ENCODE measurements at places on chromosomes 16 and 17.

- no peak for DNase-seq
Observed at GRCh38 chr16:89436366-89436765, 54.0 kb downstream of the ANKRD11 start.

- DNase-seq = no peak
Observed at GRCh38 chr17:80003969-80004368, 31.7 kb downstream of the TBC1D16 start.

- no peak for DNase-seq
Observed at GRCh38 chr17:81563861-81564586, 11.9 kb upstream of the FAAP100 start.

DNA sequence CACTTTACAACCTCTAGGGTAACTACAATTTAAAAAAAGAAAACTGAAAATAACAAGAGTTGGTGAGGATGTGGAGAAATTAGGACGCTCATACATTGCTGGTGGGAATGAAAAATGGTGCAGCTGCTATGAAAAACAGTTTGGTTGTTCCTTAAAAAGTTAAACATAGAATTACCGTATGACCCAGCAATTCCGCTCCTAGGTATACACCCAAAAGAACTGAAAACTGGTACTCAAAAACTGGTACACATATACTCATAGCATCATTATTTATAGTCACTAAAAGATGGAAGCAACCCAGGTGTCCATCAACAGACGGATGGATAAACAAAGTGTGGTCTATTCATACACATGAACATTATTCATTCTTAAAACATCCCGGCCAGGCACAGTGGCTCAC is 42.9 kb upstream of the DNAH17 start:
- DNase-seq = no peak

DNA sequence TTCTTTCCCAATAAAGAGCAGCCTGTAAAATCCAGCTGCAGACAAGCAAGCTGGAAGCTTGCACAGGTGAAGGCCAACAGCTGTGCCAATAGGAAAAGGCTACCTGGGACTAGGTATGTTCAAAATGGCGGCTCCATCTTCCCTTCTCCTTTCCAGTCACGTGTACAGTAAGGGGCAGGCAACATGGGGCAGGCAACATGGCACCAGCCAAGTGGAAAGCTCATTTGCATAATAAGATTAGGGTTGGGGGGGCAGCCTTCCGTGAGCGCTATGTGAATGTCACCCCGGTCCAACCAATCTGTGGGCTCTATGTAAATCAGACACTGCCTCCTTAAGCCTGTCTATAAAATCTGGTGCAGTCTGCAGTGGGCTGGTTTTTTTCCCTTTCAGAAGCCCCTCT is 31.3 kb downstream of the TVP23A start:
- no peak for DNase-seq

GRCh38 chr17:412211-413015 is 59.8 kb upstream of the RPH3AL start:
- DNase-seq = peak; percentile 62

DNA sequence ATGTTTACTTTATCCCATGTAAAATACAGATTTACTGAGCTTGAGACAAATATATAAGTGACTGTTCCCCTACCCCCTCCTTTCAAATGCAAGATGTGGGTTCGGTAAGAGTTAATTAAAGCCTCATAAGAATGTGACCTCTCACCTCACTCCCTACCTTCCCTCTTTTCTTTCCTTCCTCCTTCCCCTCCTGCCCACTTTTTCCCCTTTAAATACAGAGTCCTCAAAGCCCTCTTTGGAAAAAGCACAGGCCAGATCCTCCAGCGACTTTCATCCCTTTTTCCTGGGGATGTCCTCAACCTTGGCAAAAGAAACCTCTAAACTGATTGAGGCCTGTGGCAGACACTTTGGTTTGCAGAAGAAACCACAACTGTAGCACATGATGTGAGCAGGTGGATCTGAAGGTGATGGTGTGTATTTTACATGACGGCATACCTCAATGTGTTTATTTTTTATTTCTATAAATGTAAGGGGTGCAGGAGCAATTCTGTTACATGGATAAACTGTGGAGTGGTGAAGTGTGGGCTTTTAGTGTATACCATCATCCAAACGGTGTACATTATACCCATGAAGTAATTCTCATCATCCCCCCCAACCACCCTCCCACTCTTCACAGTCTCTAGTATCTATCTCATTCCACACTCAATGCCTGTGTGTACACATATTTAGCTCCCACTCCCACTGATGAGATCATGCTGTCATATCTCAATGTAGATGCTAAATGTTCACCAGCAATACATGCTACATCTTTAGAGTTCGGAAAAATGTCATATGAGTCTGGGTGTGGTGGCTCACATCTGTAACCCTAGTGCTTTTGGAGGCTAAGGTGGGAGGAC is 77.7 kb downstream of the XYLT1 start:
- no peak for DNase-seq

DNA sequence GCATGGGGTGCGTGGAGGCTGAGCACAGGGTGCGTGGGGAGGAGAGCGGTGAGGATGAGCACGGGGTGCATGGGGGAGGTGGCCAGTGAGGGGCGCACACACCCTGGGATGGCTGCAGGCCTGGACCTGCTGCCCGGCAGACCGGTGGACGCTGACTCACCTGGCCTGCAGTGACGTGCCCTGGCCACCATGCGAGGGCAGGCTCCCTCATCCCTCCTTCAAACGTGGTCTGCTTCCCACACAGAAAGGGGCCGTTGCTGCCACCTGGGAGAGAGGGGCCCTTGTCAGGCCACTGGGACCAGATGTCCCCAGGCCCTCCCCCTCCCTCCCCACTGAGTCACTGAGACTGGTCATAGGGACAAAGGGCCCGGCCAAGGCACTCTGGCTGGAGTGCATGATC is 20.1 kb upstream of the APRT start:
- DNase-seq = no peak

DNA sequence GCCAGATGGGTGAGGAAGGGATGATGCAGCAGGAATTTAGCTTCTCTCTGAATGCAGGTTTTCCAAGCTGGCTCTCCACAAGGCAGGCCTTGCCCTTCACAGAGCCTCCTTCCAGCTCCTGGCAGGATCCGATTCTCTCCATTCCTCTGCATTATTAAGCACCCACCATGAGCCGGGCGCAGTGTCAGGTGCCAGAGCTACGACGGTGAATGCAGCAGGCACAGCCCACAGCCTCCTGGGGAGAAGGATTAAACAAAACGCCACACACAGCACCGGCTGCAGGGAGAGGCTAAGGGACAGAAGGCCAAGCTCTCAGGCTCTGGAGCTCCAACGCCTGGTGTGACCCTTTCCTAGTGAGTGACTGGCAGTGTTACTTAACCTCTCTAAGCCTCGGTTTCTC is 7.1 kb upstream of the MT2A start:
- no peak for DNase-seq

DNA sequence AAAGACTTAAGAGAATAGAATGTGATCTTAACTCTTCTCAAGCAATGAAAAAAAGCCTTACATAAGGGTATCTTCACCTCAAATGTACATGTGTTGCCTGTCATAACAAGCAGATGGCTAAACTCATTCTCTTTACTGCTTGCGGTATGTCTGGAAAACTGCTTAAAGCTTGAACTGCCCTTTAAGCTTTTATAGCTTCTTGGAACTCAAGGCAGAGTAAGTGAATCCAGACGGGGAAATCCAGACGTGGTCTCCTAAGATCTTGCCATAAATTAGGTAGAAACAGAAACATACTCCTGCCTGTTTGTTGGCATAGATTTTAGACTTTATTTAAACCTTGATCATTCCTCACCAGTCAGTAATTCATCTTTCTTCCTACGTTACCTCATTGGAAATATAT is 19.6 kb downstream of the CLUAP1 start:
- no peak for DNase-seq

DNA sequence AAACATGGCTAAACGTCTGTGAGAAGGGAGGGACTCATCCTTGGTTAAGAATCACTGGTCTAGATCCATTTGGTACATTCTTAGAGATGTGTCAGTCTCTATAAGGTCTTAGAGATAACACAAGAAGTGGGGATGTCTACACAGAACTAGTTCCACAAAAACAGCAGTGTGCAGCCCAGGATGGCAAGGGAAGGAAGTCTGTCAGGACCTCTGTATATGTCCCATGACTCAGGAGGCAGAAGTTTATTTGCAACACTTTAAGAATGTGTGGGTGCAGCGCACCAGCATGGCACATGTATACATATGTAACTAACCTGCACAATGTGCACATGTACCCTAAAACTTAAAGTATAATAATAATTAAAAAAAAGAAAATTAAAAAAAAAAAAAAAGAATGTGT is 548.5 kb upstream of the SOX9 start:
- no peak for DNase-seq

DNA sequence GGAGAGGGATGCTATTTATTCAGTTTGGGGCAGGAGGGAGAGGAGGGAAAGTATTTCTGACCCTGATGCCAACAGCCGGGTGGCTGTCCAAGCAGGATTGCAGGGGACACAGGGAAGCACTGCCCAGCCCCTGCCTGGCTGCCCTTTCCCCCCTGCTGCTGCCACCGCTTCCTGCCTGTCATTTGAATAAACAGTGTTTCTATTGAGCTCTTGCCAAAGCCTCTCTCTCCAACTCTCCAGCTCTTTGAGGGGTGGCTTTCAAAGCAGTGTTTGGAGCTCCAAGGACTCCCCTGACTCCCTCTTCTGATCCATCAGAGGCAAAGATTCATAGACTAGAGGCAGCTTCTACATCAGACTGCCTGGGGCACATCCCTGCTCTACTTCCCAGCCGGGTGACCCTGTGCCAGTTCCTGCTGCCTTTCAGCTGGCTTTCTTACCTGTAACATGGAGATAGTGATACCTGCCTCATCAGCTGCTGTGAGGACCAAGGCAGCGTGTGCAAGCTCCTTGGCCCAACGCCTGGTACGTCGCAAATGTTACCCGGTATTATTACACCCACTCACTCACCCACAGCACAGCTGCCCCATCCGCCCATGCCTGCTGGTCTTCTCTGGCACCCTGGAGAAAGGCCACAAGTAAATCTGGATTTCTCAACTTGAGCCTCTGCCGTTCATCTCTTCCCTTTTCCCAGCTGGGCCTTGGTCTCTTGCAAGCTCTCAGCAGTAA is 9.5 kb downstream of the PROCA1 start:
- DNase-seq = no peak

DNA sequence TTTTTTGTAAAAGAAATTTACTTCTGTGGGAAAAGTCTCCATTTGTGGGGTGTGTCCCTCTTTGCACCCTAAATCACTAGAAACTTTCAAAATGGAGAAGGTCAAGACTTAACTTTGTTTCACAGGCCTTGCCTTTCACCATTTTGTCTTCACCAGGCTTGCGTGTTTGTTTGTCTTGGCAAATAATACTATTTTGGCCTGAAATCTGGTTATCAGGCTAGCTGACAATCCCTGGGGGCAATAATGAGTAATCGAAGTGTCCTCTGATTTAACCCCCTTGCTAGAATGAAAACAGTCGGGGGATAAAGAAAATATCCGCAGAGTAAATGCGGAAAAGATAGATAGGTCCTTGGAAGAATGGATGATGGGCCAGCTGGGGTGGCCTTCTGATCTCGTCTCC is 34.5 kb downstream of the SLC39A11 start:
- no peak for DNase-seq

DNA sequence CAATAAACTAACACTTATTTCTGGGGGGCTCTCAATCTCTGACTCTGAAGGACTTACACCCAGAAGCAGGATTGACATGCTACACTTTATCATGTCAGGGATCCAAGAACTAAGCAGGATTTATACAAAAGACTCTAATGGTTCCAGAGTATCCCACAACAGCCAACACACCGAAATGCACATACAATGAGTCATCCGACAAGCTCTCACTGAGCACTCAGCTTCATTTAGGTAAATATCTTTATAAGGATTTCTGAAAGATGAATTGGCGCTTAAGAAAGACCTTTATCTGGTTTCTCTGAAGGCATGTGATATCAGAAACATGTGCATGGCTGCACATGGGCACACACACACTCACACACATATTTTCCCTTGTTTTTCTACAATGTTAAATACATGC is 77.2 kb downstream of the TOX3 start:
- DNase-seq = no peak

- no peak for DNase-seq
Observed at GRCh38 chr16:1635070-1635469, 22.9 kb downstream of the CRAMP1 start.

DNA sequence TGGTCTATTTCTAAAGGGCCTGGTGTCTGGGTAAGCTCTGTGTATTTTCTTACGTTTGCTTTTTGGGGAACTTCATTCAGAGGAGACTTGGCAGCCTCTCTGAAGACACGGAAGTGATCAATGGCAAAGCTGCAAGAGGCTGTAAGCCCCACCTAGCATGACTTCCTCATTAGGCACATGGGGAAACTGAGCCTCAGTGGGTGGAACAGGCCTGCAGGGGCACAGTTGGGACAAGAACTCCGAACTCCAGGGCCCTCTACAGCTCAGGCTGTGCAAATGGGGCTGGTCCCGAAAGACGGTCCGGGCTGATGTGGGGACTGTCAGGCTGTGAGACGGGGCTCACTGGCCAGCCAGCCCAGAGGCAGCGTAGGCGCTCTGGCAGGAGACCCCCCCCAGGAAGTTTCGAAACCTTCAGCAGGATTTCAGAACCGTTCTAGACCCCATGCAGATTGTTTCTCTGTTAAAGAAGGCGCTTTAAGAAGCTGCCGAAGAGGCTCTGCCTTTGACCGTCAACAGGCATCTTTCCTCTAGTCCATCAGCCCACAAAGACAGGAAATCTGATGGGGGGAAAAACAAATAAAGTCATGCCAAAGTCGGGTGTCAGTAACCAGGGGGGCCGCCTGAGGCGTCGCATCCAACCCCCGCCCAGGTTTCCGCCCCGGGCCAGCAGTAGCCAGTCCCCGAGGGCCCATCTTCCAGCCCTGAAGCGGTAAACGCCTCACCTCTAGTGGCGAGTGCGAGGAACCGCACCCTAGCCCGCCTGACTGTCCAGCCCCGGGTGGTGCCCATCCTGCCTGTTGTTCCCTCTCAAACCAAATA is 79.8 kb upstream of the TBC1D3K start:
- DNase-seq = peak; percentile 86

DNA sequence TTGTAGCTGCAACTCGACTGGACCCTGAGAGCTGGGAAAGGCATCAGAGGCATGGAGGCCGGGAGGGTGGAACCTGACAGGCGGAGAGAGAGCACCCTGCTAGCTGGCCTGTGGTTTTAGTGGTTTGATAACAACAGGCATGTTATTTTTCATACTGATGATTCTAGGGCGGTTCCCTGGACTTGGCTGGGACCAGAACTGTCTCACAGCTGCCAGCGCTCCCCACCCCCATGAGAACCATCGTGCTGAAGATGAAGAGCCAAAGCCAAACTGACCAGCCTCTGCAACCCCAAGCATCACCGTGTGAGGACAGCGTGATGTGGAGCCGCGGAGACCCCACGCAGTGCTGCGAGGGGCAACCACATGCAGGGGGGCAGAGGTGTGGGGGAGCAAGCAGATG is 28.5 kb downstream of the MXRA7 start:
- no peak for DNase-seq

GRCh38 chr17:47995241-47995935 is 24.5 kb downstream of the CDK5RAP3 start:
- DNase-seq = no peak

- DNase-seq = no peak
Observed at GRCh38 chr16:85916141-85916890, 17.4 kb downstream of the IRF8 start.

DNA sequence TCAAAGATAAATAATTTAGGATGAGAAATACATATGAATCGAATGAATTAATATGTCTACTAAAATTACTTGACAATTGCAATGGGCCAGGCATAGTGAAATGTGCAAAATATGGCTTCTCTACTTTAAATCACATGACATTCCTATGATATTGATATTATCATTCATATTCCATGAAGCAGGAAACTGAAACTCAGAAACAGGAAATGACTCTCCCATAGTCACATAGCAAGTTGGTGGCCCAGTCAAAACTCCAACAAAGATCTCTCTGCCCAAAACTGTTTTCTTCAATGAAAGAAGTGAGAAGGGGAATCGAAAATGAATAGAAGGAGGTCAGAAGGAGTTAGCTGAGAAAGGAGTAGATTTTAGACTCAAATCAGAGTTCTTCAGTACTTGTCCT is 272.2 kb downstream of the CDH8 start:
- no peak for DNase-seq

Measured in GM13976 (cell line).